Stimulated activated CD8-positive, alpha-beta memory T cell treated with anti-CD3 and anti-CD28 coated beads, Interleukin-7, amount 100 ng/mL, for 4 hours (primary cell): ENCODE measurements at places on chromosomes 3 and 15.

DNA sequence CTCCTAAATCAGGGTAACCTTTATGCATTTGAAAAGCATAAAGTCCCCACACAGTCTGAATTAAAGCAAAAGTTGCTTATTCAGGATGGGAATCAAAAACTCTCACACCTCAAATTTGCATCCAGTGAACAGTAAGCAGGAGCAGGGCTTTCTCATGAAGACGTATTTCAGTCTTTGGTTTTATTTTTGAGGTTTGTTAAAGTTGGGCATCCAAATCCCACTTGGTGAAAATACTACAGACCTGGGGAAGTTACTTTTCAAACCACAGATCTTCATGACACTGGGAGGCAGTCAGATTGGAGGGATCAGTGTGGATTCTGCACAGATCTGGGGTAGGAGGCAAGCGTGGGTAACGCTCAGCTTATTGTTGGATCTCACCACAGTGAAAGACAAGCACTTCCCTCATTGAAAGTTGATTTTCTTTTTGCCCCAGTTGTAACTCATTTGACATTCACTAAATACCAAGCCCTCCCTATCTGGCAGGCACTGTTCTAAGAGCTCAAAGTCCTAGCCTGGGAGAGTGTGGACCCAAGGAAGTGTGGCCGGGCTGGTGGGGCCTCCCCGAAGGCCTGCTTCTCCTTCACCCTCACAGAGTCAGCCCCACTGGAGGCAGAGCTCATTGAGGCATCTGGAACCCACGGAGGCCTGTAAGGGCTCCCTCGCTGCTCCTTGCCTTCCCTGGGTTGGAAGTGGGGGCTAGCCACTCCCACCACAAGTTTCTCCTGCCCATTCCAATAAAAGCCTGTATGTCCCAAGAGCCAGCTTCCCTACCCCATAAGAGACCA, 783 bp upstream of the ISG20 start:
- DNase-seq: no peak

DNA sequence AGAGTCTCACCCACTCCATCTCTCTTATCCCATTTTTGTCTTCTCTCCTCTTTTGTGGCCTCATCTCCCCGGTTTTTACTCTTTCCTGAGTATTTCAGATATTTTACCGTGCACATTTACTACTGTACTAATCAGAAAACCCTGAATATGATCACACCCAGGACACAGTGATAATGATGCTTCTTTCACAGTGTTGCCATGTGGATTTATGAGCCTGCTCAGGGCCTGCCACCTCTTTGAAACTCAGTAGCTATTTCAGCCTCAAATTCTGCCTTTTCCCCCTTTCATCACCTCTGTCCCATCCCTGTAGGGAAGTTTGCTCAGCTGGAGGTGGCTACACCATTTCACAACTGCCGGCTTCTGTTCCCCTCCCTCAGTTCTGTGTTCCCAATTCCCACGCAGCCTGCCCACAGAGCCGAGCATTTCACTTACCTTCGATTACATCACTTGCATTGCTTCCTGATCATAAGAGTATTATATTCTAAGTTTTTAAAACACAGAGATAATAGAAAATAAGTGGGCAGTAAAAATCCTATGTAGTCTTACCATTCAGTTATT, 33.2 kb downstream of the ARNT2 start:
- DNase-seq: no peak

GRCh38 chr3:99466331-99466730, 172.1 kb upstream of the COL8A1 start:
- no peak for DNase-seq

- no peak for DNase-seq
Observed at GRCh38 chr15:58182460-58183163, 44.4 kb downstream of the AQP9 start.

- no peak for DNase-seq
Observed at GRCh38 chr3:129356756-129357425, 71.5 kb downstream of the EFCAB12 start.

GRCh38 chr15:82044373-82045178, 1.2 kb downstream of the MEX3B start:
- no peak for DNase-seq

GRCh38 chr3:121483290-121483689, 62.5 kb downstream of the POLQ start:
- DNase-seq: no peak

DNA sequence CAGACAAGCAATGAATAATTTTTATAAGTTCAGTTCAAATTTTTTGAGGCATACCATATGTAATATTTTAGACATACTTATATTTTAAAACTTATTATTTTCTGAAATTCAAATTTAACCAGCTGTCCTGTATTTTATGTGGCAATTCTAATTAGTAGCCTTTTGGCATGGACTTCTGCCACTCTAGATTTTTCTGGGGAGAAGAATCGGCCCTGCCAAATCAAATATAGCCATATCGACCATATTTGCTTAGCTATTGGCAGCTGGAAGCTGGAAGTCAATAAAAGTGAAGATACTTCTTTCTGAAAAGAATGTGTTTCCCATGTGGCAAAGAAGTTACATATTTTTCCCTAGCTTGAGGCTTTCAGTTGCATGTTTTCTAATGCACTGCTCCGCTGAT, 9.4 kb upstream of the RBMS3 start:
- DNase-seq: no peak

GRCh38 chr15:91866971-91867372, 13.5 kb downstream of the SLCO3A1 start:
- DNase-seq: no peak

- no peak for DNase-seq
Observed at GRCh38 chr3:73719861-73720260, 95.1 kb upstream of the PDZRN3 start.

DNA sequence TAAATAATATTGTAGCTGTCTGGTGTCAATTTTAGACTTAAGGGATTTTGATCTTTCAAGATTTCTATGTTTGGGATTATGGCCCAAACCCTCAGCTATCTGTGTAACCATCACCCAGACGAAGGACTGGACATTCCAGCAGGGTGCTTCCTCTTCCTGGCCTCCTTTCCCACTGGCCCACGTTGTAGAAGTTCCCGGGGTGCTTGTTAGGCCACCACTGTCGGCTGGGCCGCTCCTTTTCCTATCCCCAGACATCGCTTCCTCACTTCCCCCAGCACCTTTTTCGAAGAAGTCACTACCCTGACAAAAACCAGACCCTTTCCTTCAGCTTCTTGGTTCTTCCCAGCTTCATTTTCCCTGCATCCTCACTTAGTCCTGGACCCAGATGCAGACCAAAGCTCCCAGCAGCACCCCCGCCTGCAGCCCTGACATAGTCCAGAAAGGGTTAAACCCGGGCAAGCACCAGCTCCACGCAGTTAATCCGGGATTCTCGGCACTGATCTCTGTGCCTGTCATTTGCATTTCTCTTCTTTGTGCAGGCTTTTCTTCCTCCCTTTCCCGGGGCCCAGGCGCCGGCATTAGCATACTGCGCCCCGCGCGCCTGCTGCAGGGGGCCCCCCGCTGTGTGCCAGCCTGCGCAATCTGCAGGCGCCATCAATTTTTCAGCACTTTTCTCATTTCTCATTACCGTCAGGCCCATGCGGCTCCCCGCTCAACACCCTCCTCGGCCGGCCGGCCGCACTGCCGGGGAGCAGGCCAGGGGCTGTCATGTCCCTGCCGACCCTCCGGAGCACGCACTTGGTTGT, 90.6 kb downstream of the ZNF621 start:
- DNase-seq: no peak

DNA sequence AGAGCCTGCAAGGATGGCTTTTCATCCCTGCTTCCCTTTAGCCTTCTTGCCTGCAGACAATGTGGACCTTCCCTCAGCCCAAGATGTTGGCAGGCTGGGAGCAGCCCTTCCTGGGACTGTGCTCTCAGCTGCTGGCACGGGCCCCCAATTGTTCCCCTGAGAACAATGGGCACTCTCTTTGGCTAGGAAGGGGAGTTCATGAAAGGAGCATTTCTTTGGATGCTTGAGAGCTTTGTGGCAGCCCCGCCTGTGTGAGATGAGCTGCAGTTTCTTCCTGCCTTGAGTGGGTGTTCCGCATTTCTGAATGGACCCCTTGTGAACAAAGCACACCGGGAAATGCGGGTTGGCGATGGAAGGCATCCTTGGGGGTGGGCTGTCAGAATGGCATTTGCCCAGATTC, 35.0 kb upstream of the BSN start:
- DNase-seq: no peak

GRCh38 chr3:48301020-48301799, 32.3 kb downstream of the SPINK8 start:
- peak; percentile 77 for DNase-seq

DNA sequence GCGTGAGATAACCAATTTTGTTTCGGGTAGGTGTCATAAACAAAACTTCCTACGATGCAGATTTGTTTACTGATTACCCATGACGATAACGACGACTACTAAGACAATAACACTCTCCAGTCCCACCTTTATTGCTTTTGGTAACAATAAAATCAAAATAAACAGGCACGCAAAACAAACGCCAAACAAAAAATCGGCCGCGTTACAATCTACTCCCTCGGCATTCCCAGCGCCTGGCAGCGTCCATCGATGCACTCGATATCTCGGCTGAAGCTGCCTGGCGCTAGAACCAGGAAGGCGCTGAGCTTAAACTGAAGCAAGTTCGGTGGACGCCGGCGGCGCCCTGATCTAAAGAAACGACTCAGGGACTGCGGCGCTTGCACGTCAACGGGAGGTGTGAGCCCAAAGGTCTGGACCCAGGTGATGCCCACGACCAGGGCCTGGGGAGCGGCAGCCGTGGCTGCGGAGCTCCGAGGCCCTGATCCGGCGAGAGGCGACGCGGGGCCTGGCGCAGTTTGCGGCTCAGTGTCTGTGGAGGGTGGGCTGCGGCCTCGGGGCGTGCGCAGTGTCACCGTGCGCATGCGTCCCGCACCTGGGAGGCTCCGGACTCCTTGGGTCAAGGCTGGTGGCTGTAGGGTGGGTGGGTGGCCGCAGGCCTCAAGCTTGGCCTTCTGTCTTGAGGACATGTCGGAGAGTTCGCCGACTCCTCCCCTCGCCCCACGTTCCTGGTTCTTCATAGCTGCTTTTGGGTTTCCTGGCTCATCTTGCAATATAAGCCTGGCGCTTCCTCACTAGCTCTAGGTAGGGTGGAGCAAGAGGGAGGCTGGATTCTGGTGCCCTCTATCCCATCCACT, at the start of gene RSRC1:
Gene RSRC1 (plus strand): TSS at position 286 of the 854 bp plus-strand sequence. CDS start 12,016 bp downstream, outside the sequence.
- peak; percentile 56 for DNase-seq

DNA sequence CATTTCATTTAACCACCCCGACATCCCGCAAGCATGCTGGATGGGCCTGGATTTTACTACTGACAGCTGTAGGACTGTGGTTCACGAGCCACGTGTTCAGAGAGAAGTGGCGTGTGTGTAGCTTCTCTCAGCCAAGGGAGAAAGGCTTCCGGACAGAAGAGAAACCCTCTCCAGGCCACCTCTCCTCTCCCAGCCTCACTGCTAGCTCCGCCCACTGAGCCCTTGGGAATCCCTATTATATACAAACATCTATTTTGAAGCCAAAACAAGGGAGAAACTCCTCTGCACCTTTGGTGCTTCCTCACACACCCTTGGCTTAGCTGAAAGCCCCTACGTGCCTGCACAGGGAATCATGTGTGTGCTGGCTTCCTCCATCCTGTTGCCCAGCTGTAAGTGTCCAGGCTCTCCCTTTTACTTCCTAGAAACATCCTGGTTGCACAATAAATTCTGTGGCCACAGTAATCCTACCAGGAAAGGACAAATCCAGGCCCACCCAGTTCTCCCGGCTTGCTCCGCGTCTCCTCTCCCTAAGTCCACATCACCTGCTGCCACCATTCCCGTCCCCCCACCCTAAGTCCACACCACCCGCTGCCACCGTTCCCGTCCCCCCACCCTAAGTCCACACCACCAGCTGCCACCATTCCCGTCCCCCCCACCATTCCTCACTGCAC, 30.5 kb downstream of the PCSK6 start:
- no peak for DNase-seq

DNA sequence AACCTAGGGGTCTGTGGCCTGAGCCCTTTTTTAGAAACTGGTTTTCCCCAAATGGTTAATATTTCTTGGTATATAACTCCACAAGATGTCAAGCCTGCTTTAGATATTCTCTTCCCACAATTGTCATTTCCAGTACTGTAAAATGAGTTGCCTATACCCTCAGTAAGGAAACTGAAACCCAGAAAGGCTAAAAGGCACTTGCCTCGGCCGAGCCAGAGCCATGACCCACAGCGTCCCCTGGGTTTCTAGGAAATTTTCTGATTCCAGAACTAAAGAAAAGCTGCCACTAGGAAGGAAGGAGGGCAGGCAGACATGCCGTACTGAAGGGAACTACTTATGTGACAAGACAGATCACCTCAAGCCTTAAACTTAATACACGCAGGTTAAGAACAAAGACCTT, 59.1 kb downstream of the ATP8B4 start:
- DNase-seq: no peak

GRCh38 chr3:103009609-103010008, 574.8 kb downstream of the ZPLD1 start:
- no peak for DNase-seq

- no peak for DNase-seq
Observed at GRCh38 chr3:182521339-182521738, 272.0 kb upstream of the ATP11B start.

GRCh38 chr15:40960925-40961324, 7.7 kb downstream of the CHAC1 start:
- no peak for DNase-seq

DNA sequence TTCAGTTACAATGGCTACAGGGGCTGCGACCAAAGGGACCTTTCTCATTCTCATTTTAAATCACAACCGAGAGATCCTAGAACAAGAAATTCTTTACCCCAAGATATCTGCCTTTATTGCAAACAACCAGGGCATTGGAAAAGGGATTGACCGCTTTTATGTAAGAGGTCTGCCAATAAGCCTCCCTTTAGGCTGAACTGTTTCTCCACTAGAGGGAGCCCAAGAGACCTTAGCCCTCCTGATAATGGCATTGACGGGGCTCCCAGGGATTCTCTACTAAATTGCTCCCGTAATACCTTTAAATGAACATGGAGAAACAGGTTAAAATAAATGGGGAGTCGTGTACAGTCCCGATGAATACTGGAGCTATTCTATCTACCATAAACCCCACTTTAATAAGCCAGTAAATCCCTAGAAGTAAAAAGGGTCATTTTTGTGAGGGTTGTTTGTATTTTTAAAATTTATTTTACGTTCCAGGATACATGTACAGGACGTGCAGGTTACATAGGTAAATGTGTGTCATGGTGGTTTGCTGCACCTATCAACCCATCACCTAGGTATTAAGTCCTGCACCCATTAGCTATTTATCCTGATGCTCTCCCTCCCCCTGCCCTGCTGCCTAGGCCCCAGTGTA, 7.5 kb upstream of the IGSF10 start:
- no peak for DNase-seq

DNA sequence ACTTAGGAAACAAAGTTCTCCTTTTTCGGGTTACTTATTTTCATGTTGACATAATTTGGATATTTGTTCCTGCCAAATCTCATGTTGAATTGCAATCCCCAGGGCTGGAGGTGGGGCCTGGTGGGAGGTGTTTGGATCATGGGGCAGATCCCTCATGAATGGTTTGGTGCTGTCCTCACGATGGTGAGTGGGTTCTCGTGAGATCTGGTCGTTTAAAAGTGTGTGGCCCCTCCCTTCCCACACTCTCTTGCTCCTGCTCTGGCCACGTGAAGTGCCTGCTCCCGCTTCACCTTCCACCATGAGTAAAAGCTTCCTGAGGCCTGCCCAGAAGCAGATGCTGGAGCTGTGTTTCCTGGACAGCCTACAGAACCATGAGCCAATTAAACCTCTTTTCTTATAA, 43.7 kb upstream of the MCF2L2 start:
- DNase-seq: no peak

GRCh38 chr15:51046799-51047449, 47.8 kb downstream of the TNFAIP8L3 start:
- no peak for DNase-seq

GRCh38 chr15:77402740-77403379, 17.0 kb downstream of the PEAK1 start:
- no peak for DNase-seq
